ENCODE measurements at places on chromosomes 13 and 19.
A peak's percentile ranks its signal among the peaks of the same experiment; 100 is the strongest.

DNA sequence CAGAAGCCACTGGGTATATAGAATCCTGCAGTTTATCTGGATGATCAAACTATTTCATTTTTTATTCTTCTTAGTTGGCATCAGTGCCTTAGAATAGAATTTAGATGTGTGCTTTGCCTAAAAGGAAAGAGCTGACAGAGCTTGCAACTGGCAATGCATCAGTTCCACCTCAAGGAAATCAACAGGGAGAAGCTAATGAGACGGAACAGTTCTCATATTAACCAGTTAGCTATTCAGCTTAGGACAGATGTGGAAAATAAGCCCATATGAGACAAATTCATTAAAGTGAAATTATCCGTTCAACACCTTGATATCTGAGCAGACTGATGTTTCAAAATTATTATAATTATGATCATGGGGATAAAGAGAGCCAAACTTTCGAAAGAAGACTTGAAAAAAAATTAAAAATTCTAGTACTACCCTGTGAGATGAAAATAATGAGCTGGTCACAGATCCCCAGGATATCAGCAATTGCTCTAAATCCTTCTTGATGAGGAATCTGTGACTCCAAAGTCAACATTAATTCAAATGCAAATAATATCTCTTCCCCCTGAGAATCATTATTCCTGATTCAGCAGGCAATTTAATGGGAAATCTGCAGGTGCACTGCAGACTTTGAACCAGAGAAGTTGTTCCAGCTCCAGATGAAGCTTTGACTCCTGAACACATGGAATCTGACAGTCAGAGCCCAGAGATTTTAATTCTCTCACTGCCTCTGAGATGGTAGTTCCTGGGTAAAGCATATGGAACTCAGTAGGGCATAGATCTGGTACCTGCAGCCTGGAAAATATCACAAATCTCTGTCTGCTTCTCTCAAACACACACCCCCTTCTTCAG, 486.8 kb downstream of the FOXO1 start:
- no peak for DNase-seq

DNA sequence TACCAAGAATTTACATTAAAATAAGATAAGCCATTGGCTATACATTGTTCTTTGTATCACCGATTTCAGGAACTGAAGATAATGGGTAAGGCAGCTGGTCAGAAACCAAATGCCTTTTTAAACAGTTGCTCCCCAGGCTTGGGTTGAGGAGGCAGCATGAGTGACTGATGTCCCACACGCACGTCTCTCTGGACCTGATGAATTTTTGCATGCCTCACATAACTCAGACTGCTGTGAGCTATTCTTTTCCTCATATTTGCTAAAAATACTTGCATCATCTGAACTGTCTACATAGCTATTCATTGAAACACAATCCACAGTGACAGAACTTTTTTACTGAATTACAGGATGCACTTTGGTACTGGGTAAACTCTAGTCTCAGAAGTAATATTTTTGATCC, 123.6 kb upstream of the MAB21L1 start:
- no peak for DNase-seq

DNA sequence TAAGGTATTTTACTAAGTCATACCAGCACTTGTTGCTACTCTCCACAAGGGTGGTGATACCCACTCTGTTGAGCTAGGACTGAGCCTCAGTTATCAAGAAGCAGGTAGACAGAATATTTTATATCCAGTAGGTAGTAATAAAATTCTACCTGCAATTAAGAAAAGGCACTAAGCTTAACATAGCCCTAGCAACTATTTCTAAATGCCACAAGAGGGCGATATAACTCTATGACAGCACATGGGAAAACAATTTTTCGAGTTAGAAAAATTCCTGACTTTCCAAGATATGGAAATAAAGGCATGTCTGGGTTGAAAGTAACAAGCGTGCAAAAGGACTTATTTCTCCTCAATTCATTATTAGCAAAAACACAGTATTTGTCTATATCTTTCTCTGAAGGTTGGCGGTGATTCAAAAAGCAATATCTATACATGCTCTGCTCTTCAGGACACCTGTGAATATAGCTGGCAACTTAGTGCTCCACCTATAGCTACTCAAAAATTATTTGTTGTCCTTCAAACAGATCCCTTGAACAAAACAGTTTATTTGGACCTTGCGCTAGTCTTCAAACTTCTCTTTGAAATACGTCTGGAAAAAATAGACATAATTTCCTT, 14.7 kb downstream of the CCDC169 start:
- DNase-seq: no peak

GRCh38 chr19:36849701-36850558, 746 bp upstream of the ZNF345 start:
- DNase-seq: peak; percentile 87

GRCh38 chr13:44373247-44373600, 400 bp upstream of the SERP2 start:
- no peak for DNase-seq

GRCh38 chr13:47332149-47332548, 435.3 kb upstream of the HTR2A start:
- DNase-seq: no peak

DNA sequence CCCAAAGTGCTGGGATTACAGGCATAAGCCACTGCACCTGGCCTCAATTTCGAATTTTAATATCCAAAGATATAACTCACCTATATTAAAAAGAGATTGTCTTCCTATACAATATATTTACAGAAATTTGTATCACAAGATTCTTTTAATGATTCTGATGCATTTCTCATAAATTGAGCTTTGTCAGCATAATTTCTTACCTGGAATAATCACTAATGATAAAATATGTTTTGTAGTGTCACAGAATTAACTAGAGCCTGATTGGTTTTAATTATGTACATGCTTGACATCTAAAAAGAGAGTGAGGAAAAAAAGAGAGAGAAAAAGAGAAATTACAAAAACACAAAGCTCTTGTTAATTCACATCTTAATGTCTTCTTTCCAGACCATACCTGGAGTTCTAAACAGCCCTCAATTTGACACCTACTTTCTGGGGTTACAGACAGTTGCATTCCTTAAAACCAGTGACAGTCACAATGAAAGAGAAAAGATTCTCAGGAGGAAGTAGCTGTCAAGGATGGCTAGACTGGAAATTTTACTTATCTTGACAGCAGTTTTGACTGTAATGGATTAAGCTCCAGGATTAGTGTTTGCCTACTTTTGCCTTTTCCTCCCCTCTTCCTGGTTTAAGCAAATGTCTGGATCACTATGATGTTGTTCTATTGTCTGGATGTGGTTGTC, 214.4 kb downstream of the SPRY2 start:
- no peak for DNase-seq

- no peak for DNase-seq
Measured at GRCh38 chr13:41756198-41756880, 204.6 kb downstream of the VWA8 start.

GRCh38 chr13:66714795-66715194, 515.3 kb downstream of the PCDH9 start:
- DNase-seq: no peak

- no peak for DNase-seq
Measured at GRCh38 chr19:1450735-1451731, 1.1 kb downstream of the APC2 start.

DNA sequence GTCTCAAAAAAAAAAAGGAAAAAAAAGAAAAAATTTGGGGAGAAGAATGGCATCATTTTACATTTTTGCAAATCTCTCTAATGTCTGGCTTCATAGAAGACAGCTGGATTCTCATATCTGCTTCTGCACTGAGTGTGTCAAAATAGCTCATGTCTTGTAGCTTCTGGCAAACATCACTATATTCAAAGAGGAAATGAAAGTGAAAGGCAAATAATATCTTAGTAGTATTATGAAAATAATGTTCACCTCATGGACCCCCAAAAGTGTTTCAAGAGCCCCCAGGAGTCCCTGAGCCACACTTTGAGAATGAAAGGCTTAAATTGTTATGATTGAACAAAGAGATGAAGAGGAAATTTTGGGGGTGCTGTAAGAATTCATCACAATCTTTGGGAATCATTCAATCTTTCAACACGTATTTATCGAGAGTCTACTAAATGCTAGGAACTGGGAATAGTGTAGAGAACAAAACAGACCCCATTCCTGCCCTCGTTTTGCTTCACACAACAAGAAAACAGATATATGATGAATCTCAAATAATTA, 1.2 kb upstream of the SLC6A16 start:
- DNase-seq: no peak

DNA sequence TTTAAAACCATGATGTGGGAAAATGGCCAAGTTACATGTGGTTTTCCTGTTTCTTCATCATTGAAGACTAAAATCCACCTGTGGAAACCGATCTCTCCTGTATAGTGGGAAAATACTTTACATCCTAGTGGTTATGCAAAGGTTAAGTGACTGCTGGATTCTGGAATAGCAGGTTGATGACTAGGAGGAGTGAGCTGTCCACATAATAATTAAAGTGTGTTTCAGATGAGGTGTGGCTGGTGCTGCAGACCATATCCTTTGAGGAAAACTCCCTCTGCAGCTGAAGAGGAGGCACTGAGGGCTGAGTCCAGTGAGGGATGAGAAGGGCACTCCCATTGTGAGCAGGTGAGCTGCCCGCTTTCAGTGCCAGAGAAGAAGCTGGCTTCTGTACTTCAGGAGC, 43.2 kb downstream of the DCLK1 start:
- no peak for DNase-seq
